ENCODE measurements at places on chromosomes 4 and X.

DNA sequence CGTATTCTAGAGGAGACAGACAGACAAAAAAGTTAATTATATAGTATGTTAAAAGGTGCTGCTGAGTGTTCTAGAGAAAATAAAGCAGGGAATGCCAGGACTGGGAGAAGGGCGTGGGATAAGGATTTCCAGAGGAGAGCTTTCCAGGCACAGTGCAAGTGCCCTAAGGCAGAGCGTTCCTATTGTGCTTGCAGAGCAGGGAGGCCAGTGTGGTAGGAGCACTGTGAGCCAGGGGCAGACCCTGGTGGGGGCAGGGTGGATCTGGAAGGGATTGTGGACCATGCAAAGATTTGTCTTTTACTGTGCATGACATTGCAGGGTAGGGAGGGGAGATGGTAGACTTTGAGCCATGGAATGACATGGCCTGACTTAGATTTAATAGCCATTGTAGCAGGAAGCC lies 25.8 kb downstream of the EXOC1 start:
- no peak for DNase-seq

GRCh38 chrX:28398342-28398741 lies 188.9 kb upstream of the IL1RAPL1 start:
- no peak for DNase-seq

DNA sequence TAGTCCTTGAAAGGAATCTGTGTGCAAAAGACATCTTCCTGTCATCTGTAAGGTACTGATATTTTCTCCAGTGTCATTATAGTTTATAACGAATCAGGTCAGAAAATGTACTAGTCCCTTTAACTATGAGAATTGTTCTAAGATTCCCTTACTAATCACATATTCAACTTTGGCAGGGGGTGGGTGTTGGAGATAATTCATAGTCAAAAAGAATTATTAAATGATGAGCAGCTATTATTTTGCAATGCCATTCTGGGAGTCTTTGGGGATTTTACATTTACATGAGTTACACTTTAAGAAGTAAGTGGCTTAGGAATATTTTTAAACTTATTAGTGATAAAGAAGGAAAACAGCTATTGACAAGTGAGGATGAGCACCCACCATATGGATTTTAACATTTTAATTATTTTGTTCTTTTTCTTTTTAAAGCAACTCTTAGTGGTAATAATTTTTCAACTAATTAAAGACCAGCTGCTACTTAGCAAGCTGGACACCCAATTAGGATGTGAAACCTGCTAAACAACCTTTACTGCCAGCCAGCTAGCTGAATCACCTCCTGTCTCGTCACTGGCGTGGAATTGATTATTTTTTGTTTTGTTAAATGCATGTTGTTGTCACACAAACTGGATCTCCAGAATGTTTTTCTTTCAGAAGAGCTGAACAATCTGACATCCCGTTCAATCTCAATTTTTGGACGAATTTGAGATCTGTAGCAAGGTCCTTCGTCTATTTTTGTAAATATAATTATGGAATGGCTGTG lies 219.2 kb downstream of the ARAP2 start:
- DNase-seq = no peak

DNA sequence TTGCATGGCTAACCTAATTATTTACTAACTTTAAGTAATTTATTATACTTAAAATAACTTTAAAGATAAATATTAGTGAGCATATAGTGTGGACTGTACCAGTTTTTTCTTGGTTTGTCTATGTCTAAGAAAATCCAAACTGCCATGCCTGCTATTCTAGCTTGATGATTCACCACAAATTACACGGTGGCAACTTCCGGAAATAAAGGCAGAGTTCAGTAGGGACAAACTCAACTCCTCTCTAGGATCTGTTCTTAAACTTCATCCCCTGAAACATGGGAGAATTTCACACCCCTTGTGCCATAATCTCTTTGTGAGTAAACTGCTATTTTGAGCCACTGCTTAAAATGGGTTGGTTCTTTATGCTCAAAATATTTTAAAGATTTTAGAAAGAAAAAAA lies 213.6 kb upstream of the NRK start:
- no peak for DNase-seq

DNA sequence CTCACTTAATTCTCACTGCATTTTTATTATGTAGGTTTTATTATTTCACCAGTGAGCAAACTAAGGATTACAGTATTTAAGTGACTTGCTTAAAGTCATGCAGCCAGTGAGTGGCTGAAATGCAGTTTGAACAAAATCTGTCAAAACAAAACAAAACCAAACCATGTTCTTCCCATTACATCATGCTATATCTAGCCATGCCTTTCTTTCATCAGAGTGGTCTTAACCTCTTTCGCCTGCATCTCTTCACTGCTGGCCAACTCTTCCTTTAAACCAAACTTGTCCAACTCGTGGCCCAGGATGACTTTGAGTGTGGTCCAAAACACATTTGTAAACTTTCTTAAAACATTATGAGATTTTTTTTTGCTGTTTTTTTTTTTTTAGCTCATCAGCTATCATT lies 223.2 kb downstream of the PCDH7 start:
- DNase-seq = no peak

DNA sequence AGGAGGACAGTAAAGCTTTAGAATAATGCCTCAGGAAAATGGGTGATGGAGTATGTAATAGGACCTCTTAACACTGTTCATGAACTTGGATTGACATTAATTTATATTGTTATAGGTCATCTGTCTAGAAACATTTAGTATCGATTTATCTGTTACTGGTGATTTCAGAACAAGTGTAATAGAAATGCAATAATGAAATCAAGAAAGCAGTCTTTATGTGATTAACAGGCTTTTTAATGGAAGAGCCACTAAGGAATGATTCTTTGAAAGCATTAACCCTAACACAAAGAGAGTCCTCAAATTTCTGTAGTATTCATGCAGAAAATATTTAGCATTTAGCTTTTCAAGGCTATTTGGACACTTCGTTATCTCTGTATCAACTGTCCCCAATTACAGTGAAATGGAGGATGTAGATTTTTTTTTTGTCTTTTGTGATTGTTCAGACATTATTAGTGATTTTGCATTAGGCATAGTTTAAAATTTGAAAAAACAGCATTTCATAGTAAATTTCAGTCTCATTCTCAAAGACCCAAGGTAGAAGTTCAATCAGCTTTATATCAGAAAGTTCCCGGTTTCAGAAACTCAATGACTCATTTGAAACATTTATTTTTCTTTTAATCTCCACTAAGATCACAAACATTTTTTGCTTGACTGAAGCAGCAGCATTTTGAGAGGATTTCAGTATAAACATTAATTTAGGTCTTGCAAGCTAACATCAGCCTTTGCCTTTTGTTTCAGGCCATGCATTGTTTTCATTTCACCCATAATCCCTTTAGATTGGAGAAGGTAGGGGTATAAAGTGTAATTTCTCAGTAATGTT lies 56.3 kb downstream of the AGTR2 start:
- DNase-seq = no peak

- DNase-seq = no peak
These were observed 221.5 kb upstream of the NDST4 start for GRCh38 chr4:115334736-115335411.

GRCh38 chr4:78056265-78057129 lies 626 bp upstream of the FRAS1 start:
- peak; percentile 58 for DNase-seq

- DNase-seq = no peak
These were observed 1577.7 kb upstream of the TENM3 start for GRCh38 chr4:180665481-180665880.

Measured in Peyer's patch (tissue), 4 donors.